ENCODE measurements at places on chromosomes 4 and X. TPM values are rescaled to one million over a fixed set of nuclear protein-coding genes. Genes with fewer than 3 reads are reported as not detected.

DNA sequence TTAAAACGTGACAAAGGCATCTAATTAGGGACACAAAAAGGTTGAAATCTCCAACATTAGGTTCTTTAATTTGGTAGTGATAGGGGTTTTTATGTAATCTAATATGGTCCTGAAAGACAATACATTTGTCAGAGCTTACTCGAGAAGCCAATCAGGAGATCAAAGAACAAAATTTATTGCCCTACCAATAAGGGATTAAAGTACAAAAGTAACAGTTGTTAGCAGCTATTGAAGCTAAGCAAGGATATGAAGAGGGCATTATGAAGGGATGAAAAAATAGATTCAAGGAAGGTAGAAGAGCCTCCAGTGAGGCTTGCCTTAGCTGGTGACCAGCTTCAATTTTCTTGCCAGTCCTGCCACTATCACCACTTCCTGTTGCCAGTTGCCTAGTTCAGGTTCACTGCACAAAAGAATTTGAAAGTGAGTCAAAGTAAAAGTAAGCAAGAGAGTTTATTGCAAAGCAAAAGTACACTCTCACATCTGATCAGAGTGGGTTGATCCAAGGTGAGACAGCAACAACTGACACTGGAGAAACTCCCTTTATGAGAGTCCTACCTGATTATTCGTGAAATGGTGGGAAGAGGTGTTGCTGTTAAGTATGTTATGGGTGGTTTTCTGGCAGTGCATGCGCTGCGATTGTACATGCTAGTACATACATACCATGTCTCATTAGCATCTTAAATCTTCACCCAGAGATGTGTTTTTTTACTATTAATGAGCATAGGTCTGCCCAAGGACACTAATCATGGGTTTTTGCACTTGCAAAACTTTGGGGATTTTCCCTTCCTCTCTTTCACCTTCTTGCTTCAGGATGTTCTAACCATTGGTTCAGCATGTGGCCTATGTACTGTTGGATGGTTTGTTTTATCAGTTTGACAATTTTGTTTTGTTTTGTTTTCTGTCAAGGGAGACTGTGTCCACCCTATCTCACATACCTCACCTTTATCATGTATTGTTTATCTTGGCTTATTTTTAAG is 263.2 kb upstream of the ITM2A start:
- DNase-seq = no peak

DNA sequence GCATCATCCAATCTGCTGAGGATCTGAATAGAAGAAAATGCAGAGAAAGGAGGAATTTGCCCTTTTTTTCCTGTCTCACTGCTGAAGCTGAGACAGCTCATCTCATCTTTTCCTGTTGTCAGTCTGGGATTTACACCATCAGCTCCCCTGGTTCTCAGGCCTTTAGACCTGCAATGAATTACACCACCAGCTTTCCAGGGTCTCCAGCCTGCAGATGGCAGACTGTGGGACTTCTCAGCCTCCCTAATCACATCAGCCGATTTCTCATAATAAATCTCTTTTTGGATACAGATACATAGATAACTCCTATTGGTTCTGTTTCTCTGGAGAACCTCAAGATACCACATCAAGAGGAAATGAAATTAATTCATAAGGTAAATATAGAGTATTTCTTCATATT is 134.6 kb upstream of the MAB21L2 start:
- no peak for DNase-seq

GRCh38 chr4:13918110-13918509 is 290.6 kb upstream of the BOD1L1 start:
- DNase-seq = peak; percentile 48

GRCh38 chrX:9335251-9335650 is 129.6 kb upstream of the TBL1X start:
- no peak for DNase-seq

- DNase-seq = peak; percentile 84
Measured at GRCh38 chr4:38856524-38857337, at the start of gene TLR6. Gene TLR6 (minus strand): TSS chr4:38856817. CDS start chr4:38829473, 27,344 bp downstream.

DNA sequence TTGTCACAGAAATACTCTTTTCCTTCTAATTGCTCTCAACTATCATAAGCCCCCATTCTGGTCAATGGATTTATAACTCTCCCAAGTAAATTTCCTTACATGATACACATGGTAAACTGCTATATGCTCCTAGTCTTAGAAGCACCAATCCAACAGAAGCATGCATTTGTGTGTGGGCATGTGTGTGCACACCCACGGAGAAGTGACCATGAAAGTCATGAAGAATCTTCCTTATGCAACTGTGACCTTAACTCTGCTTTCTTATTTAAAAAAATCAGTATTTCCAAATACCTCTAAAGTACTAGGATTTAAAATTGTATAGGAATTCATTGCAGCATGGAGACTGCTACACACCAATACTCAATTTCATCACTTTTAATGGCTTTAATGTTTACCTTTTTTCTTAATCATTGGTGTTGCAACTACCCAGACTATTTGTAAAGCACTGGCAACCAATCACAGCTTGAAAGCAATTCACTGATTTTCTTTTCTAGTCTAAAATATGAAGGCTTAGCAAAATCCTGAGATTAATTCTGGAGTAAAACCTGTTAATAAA is 47.6 kb downstream of the MAML3 start:
- no peak for DNase-seq

DNA sequence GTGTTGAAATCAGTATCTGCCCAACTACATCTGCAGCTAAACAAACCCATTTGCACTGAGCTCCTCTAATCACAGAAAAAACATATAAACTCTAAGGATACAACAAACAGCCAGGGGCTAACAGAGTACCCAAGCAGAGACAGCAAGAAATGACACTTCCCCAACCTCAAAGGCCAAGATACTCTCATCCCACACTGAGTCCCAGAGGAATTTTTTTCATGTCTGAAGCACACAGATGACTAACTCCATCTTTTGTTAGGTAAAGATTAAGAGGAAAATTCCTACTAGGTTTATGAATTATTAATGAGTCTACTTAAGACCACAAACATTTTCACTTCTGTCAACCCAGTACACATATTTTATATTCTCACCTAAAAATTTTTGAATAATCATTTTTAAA is 31.6 kb downstream of the SEPSECS start:
- DNase-seq = no peak

- DNase-seq = no peak
Measured at GRCh38 chr4:141238186-141238585, 17.5 kb downstream of the ZNF330 start.

DNA sequence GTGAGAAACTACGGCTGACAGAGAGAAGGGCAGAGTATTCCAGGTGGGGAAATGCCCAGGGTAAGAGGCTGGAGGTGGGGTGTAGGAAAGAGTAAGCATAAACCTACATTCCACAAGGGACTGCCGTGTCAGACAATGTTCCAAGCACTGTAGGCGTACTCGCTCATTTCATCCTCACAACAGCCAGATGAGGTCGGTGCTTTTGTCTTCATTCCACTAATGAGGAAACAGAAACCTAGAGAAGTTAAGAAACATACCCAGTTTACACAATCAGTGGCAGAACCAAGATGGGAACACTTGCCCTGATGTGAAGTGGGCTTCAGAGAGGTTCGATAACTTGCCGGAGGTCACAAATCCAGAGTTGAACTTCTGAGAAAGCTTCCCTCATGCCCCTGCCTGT is 4.6 kb downstream of the SASH3 start:
- DNase-seq = no peak

- DNase-seq = no peak
Measured at GRCh38 chrX:131853440-131853839, 169.7 kb upstream of the STK26 start.

DNA sequence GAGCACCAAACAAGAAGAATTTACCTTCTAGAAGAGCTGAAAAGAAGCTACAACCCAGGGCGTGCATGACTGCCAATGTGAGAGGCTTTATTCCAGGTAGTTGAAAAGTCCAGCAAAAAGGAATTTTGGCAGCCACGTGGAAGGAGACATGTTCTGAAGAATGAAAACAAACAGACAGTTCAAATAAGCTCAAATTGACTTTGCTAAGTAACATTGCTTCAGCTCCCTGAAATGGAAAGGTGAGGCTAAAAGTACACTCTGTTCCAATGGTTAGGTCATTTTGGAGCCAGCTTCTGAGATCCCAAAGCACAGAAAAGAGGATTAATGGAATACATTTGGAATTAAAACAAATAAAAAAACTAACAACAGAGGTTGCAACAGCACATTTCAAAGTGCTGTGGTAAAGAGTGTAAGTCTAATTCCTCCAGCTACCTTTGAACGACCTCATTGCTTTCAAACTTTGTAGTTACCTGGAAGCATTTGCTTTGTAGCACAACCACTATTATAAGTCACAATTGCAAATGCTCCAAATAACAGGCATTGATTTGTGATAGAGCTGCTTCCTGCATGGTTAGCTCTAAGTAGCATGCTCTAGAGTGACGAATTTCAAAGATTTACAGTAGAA is 405.3 kb upstream of the EDA2R start:
- no peak for DNase-seq

GRCh38 chrX:10726647-10727046 is 106.3 kb upstream of the MID1 start:
- no peak for DNase-seq

GRCh38 chr4:185792384-185793115 is 19.4 kb downstream of the SORBS2 start:
- peak; percentile 18 for DNase-seq

DNA sequence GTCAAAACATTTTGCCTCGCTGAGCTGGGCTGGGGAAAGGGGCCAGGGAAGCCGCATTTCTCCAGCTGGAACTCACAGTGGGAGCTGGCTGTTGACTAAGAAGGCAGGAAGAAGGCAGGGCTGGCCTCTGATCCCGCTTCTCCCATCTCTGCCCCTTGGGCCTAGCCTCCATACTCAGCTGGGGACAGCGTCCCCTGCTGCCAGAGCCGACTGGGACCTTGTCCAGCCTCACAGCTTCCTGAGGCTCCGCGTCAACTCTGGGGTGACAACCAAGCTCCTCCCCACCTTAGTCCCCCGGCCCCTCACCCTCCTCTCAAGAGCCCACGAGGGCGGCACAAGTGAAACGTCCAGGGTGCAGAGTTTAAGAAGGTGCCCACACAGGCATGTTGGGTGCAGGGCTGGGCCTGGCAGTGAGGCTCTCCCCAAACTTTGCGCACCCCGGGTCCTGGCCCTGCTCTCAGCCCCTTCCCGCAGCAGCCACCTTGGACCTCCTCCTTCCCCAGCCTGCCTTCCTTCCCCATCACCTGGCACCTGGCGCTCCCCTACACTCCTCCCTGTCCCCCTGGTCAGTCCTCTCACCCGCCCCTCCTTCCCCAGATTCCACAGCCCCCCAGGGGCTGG is 100.8 kb downstream of the PSAPL1 start:
- DNase-seq = no peak

DNA sequence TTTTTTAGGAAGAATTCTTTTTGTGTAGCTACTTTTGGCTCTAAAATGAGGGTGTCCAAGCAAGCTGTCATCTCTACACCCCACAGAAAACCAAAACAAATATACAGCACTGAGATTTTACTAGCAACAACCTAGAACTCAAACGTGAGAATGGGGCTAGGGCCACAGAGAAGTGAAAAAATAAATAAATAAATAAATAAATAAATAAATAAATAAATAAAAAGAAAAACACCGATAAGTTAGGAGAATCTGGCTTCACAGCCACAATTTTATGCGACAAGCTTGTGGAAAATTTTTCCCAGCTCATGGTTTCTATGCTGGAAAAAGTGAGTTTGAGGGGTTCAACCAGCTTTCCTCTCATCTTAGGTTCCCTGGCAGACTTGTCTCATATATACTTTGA is 324.6 kb upstream of the TACR3 start:
- no peak for DNase-seq

- DNase-seq = no peak
Measured at GRCh38 chr4:137934911-137935310, 307.2 kb downstream of the SLC7A11 start.

GRCh38 chr4:139286186-139286698 is 6.2 kb upstream of the MGARP start:
- DNase-seq = no peak

- DNase-seq = no peak
Measured at GRCh38 chr4:168524006-168524405, 27.2 kb downstream of the PALLD start.

- DNase-seq = no peak
Measured at GRCh38 chr4:163654621-163655020, 160.1 kb downstream of the TMA16 start.

- DNase-seq = peak; percentile 42
Measured at GRCh38 chrX:95885074-95885473, 799.6 kb upstream of the DIAPH2 start.

DNA sequence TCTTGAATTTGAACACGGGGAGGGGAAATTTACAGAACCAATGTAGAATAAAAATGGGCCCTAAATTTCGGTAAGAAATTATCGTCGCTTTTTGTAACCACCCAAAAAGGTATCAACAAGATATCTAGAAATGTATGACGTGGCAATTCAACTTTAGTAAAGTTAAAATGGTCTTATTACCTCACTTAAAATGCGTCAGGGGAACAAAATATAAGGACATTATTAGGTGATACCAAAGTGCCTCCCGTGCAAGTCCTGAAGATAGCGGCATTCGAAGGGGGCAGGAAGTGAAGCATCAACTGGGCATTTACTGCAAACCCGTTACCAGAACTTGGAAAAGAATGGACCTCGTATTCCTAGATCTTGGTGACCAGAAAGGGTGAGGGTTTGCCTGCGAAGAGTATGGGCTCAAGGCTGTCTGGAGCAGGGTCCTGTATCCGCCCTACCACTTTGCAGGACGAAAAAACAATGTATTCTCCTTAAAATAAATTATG is 980 bp downstream of the AP1S2 start:
- peak; percentile 17 for DNase-seq

DNA sequence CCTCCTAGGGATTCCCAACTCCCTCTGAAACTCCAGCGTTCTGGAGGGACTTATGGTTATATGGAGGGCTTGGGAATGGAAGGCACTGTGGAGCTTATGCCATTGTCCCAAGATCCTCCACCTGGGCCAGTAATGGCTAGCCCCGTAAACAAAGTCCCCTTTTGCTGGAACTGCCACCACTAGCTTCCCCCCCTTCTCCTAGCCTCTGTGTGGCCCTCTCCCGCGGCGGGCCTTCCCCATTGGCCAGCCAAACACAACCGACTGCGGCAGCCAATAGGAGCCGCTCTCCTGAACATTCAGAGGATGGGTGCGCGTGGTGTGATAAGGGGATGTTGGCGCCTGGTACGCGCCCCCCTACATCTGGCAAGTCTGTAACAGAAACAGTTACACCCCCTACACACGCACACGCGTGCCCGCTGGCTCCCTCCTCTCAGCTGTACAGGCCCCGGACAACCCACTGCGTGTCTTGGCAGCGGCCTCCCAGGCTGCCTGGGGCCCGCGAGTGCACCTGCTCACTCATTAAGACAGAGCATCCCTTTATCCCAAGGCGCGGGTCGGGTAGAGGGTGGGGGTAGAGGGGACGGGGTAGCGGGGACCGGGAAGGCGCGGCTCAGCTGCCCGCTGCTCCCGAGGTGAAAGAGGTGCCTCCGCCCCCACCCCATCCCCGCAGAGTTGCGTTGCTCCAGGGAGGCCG is 863 bp upstream of the RAB33A start:
- peak; percentile 36 for DNase-seq

Gene CLNK
- not detected for total RNA-seq

Gene CFAP99
- not detected for total RNA-seq

Gene KCND1
- total RNA-seq = 0.64 TPM

Gene EGFL6
- total RNA-seq = 115 TPM

Gene ERAS
- total RNA-seq = not detected

Gene LRCH2
- total RNA-seq = 22.5 TPM

Data from hepatocyte (in vitro differentiated cells).